NCI-H1105 treated with DMSO at 0.1 percent for 48 hours (cell line): ENCODE measurements at places on chromosomes 13 and 19.

- DNase-seq: no peak
Observed at GRCh38 chr13:44313674-44314073, 60.0 kb upstream of the SERP2 start.

- no peak for DNase-seq
Observed at GRCh38 chr13:35530581-35530980, 54.1 kb upstream of the MAB21L1 start.

DNA sequence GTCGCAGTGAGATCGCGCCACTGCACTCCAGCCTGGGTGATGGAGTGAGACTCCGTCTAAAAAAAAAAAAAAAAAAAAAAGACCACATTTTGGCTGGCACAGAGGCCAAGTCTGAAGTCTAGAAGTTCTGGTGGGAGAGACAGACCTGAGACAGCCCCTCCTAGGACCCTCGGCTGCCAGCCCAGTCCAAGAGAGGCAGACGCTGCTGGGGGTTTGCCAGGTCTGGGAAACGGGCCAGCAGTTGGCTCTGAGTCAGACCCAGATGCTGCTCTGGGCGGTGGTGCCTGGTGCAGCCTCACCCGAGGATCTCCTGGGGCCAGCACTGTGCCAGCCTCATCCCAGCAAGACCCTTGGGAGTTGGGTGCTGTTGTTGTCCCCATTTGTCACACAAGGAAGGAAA is 5.8 kb downstream of the FCHO1 start:
- DNase-seq: peak; percentile 82

- no peak for DNase-seq
Observed at GRCh38 chr13:77313923-77314322, 13.0 kb downstream of the MYCBP2 start.

DNA sequence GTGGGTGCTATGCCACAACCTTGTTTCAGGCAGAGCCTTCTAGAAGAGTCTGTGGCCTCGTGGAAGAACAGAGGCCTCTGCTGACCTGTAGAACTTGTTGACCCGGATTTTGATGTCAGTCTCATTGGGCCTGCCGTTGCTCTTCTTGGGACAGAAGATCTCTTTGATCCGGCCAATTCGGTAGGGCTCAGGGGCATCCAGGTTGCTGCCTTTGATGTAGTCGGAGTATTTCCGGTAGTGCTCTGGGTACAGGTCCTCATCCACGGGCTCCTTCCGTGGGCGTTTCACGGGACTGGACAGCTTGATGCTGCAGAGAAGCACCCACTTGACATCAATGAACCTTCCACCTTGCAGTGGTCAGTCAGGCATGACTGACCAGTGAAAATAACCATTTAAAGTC is 24.0 kb upstream of the EIF3G start:
- no peak for DNase-seq

- no peak for DNase-seq
Observed at GRCh38 chr13:76363682-76364289, 522.4 kb downstream of the KCTD12 start.

DNA sequence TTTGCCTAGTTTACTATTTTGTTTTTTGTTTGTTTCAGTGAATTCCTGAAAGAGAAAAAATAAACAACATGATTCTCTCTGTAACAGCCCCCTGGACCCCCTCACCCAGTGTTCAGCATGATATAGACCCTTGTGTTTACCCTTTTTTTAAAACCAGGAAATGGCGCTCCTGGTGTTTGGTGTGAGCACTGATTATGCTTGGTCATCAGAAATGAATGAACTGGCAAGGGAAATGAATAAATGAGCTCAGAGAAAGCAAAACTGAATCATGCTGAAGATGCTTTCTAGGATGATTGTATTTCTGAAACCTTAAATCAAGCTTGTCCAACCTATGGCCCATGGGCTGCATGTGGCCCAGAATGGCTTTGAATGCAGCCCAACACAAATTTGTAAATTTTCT is 22.1 kb downstream of the WASF3 start:
- DNase-seq: no peak

DNA sequence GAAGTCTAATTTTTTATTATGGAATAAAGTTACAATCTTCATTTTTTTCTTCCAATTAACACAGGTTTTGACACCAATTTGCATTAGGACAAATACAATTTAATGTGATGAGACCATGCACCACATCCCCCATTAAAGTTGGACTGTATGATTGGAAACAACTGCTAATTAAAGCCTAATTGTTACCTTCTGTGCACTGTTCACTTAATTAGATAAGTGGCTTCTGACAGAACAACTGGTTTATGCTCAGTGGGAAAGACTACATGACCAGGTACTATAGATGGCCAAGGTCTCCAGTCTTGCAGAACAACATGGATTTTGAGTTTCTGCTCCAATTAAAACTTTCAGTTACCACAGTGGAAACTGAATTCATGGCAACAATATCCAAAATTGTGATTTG is 198.1 kb downstream of the FGF14 start:
- peak; percentile 50 for DNase-seq

DNA sequence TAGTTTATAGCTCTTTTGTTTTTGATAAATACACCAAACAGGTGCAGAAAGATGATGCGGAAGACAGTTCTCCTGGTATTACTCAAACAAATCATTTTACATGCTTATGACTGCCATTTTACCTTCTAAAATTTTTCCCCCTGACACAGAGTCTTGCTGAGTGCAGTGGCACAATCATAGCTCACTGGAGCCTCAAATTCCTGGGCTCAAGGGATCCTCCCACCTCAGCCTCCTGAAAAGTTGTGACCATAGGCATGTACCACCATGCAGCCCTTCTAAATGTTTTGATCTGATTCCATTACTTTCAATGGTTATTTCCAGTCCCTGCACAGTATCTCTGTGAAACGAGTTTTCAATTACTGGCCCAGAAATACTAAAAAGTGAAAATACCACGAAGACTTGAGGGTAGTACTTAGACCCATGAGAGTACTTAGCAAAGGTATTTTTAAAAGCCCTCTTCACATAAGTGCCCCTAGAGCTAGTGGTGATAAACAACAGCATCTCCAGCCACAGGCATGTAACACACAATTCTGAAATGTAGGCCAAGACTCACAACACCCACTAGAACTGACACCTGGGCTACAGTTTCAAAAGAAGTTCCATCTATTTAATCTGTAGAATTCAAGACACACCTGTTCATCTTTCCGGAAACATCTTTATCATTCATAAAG is 11.3 kb downstream of the HSPH1 start:
- no peak for DNase-seq

DNA sequence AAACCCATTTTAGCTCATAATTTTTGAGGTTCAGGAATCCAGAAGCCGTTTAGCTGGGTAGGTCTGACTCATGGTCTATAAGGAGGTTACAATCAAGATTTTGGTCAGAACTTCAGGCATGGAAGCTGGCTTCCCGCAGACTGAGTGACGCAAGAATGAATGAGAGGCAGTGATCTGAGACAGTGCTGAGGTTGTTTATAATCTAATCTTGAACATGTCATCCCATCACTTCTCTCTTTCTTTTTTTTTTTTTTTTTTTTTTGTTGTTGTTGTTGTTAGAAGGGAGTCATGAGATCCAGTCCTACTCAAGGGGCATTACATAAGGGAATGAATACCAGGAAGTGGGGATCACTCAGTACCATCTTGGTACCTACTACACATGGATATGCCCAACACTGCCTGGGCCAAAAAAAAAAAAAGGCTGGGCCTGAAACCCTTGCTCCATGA is 217.4 kb downstream of the DLEU7 start:
- no peak for DNase-seq

DNA sequence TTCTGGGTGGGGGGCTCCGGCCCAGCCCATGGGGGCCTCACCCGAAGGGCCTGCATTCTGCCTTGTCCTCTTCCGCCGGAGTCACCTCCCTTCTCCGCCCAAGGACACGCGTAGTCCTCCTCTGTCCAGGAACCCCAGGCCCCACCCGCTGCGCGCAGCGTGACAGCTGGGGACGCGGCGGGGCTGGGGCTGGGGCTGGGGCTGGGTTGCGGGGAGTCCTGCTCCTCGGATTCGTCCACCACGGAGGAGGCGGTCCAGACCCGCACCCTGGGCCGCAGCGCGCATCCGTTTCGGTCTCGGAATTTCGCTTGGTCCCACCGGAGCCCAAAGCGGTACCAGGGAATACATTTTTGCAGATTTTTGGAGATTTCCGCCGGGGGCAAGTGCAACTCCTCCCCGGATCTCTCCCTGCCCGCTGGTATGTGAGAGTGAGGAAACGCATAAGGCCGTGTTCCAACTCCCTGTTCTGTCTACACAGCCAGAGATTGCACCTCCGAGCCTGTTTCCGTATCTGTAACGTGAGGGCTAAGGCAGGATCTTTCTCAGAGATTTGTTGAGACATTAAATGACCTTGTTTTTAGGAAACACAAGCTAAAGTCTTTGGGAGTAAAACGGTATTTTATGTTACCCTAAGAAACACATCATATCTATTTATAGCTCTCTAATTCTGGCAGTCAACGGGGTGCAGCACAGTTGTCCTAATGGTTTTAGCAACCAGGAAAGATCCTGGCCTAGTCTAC is at the start of gene COX7A1:
Gene COX7A1, minus strand, starts transcription at position 96 of the 740 bp plus-strand sequence. Its CDS starts 40 bp downstream, at position 56.
- DNase-seq: no peak

DNA sequence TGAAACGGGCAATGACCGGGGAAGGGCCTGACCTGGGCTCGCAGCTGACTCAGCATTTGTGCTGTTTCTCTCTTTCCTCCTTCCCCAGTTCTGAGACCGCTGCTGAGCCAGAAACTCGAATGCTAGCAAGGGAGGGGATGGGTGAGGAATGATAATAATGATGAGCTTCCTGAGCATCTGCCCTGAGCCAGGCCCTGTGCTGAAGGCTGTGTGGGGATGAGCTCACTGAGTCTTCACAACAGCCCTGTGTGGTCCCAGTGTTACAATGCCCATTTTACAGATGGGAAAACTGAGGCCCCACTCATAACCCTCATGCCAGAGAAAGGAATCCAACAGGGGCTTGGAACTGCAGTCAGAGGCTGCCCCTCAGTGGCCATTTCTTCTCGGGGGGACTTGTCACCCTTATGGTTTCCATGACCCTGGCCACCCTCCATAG is 8.1 kb downstream of the SULT2B1 start:
- no peak for DNase-seq

DNA sequence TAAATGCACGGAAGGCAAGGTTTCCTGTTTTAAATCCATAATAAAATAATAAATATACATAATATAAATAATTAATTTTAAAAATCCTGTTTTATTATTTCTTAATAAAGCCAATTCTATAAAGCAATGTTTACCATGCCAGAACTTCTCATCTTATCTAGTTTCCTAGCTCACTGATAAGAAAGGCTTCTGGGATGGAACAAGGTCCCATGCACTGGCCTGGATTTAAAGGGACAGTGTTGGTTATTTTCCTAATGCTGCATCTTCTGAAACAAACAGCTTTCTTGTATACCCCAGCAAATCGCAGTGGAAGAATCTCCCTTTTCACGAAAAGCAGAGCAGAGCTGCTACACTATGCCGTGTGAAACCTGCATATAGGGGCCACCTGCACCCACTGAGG is 68.8 kb downstream of the LNX2 start:
- no peak for DNase-seq

- peak; percentile 55 for DNase-seq
Observed at GRCh38 chr19:11035441-11036377, 53.6 kb upstream of the LDLR start.

- peak; percentile 27 for DNase-seq
Observed at GRCh38 chr19:43639519-43640423, at the start of gene CADM4. TSS of gene CADM4 (minus strand) at chr19:43639850. CDS start at chr19:43639790, 60 bp downstream.

- DNase-seq: no peak
Observed at GRCh38 chr19:4098493-4098892, 25.4 kb downstream of the MAP2K2 start.

DNA sequence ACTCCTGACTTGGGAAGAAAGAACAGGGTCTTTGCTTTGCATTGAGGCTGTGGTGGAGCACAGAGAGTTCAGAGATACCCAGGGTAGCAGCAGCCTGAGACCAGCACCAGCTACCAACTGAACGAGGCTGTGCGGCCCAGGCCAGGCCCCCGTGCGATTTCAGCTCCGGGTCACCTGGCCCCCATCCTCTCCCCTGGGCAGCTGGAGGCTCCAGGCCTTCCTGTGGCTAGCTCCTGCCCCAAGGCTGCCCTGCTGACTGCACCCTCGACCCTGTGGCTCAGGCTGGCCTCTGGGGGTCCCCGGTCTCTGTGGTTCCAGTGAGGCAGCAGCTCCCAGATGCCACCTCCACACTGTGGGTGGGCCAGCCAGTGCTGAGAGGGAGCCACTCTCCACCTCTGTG is 52.8 kb downstream of the MCF2L start:
- no peak for DNase-seq

- no peak for DNase-seq
Observed at GRCh38 chr13:33751151-33751550, 66.8 kb upstream of the RFC3 start.

GRCh38 chr19:5953680-5954213 is 24.2 kb downstream of the RANBP3 start:
- no peak for DNase-seq

DNA sequence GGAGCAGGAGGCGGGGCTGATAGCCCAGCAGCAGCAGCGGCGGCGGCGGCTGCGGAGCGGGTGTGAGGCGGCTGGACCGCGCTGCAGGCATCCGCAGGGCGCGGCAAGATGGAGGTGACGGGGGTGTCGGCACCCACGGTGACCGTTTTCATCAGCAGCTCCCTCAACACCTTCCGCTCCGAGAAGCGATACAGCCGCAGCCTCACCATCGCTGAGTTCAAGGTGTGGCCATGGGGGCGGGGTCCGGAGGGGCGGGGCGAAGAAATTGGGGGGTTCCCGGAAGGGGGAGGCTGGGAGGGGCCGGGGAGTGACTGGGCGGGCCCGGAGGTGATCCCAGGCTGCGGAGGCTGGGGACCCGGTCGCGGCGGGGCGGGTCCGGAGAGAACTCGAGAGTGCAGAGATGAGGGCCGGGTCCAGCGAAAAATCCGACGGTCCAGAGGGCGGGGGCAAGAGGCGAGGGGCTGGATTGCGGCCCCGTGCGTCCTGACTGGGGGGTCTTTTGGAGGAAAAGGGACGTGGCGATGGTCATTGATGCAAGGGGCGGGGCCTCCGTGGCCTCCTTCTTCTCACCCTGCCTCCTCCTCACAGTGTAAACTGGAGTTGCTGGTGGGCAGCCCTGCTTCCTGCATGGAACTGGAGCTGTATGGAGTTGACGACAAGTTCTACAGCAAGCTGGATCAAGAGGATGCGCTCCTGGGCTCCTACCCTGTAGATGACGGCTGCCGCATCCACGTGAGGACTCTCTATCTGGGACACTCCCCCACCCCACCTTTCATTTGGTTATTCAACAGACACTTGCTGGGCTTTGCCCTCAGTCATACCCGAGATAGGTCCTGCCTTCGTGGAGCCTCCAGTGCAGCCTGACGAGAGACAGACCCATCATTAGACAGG is at the start of gene TBCB:
Gene TBCB, plus strand, starts transcription at position 16 of the 891 bp plus-strand sequence. Its CDS starts 93 bp downstream, at position 109.
- DNase-seq: no peak

- no peak for DNase-seq
Observed at GRCh38 chr13:103283451-103283820, 217.2 kb upstream of the SLC10A2 start.

- DNase-seq: no peak
Observed at GRCh38 chr19:43700395-43701000, 15.4 kb upstream of the IRGC start.

GRCh38 chr19:42552086-42553065 is 24.1 kb upstream of the CEACAM1 start:
- no peak for DNase-seq

DNA sequence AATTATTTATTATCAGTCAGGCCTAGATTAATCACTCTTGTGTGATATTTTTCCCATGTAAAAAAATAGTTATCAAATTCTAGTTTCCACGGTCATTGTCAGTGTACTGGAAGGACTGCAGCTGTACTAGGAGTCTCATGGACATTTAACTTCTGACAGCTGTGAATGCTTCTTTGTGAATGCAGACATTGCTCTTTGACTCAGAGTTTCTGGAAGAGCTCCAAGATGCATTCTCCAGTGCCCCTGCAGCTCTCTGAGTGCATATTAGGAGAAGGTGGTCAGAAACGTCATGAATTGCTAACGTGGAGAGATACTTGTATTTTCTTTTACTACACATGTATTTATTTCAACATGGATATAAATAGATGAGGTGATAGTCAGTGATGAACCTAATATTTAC is 9.7 kb upstream of the SLITRK5 start:
- DNase-seq: peak; percentile 44
